Thymus (tissue), 14 donors: ENCODE measurements at places on chromosomes 12 and 14. TPM values are rescaled to one million over a fixed set of nuclear protein-coding genes. Genes with fewer than 3 reads are reported as not detected.

Gene CIROP
- total RNA-seq = 0.05 TPM

Gene NTF3
- total RNA-seq = 0.61 TPM

DNA sequence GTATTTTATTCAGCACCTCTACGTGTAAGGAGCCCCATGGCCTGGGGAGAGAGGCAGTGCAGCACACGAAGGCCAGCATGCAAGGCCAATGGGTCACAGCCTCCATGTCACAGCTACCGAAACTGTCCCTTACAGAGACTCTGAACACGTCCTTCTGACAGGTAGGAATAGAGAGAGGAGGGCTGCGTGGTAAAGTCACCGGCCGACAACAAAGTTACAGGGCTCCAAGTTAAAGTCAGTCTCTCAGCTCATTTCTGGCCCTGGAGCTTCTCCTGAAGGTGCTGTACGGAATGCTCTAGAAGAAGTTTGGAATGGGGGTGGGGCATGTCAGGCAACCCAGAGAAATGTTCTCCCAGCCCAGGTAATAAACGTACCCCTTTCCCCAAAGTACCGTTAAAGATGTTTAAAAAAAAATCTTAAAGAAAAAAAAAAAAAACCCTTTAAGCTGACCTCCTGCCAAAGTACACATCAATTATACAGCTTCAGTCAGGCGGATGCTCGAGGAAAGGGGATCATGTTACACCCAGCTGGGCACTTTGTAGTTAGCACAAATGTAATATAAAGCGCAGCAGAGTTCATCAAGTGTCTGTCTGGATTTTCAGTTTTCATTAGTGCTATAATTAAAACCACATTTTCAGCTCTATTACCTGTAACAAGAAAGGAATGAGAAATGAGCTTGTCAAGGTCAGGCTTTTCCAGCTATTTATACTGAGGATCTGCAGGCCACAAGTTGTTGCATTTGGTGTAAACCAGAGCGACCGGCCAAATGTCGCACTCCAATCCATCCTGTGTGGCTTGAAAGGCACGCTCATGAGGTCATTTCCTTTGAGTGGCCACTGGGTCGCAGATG, 53.3 kb upstream of the CDKN3 start:
- DNase-seq = no peak
- no peak overlapping the region for H3K4me3 ChIP-seq
- no peaks in the 10 kb centered on the region for H3K4me1 ChIP-seq
- peak overlapping the region; percentile 65 for H3K27ac ChIP-seq
- H3K36me3 ChIP-seq = no peaks in the 10 kb centered on the region
- H3K27me3 ChIP-seq = no peaks in the 10 kb centered on the region

DNA sequence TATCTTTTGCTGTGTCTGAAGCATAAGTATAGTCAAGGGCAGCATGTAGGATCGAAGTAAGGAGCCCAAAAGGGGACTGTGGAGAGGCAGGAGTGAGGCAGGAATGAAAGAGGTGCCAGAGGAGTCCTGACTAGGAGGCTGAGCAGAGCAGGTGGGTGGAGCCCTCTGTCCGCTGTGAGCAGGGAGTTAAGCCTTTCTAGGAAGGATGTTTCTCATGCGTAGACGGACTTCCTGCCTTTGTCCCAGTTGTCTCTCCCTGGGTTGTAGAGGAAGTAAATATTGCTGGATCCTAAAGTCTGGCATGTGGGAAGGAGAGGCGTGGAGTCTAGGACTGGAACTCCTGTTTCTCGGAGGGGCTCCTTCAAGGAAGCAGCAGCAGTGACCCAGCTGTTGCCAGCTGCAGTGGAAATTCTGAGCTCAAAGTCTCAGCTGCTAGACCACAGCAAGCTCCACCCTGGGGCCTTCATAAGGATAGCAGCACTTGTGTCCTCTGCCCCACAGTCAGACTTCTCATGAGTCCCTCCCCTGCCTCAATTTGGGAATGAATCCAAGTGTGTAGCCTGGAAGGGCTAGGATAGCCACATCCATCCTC, 44.0 kb downstream of the RBMS2 start:
- H3K4me3 ChIP-seq = no peak overlapping the region
- H3K36me3 ChIP-seq = no peaks in the 10 kb centered on the region
- DNase-seq = no peak
- H3K4me1 ChIP-seq = peaks cover 19% of the 10 kb centered on the region
- H3K27ac ChIP-seq = peak overlapping the region; percentile 43

DNA sequence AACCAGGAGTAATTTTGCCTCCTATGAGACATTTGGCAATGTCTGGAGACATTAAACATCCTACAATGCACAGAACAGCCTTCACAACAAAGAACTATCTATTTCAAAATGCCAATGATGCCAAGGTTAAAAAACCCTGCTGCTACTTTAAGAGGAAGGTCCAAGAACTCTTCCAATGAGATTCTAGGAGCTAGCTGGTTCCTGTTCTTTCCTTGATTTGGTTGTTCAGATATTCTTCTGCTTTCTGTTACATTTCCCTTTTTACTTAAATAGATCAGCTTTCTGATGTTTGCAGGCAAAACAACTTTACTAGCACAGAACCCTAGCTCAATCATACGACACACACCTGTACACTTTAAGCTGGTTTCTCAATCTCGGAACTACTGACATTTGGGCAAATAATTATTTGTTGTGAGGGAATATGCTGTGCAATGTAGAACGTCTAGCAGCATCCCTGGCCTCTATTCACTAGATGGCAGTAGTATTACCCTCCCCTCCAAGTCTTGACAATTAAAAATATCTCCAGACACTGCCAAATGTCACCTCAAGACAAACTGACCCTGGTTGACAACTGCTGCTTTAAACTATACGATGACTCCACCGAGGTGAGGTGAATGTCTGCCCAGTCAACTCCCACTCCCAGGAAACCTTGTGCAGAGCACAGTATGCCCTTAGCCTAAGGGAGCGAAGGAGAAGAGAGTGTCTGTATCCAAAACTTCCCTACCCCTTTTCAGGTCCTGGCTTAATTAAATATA, 4.4 kb downstream of the BLTP3B start:
- no peaks in the 10 kb centered on the region for H3K27me3 ChIP-seq
- H3K27ac ChIP-seq = no peak overlapping the region
- H3K4me3 ChIP-seq = no peak overlapping the region

- H3K4me1 ChIP-seq = peaks cover 10% of the 10 kb centered on the region
- no peak overlapping the region for H3K27ac ChIP-seq
- no peaks in the 10 kb centered on the region for H3K27me3 ChIP-seq
- DNase-seq = no peak
These were observed 16.6 kb upstream of the KLRF1 start for GRCh38 chr12:9810671-9811070.

Gene KIF5A
- 0.05 TPM for total RNA-seq

Gene SLC25A47
- total RNA-seq = not detected

DNA sequence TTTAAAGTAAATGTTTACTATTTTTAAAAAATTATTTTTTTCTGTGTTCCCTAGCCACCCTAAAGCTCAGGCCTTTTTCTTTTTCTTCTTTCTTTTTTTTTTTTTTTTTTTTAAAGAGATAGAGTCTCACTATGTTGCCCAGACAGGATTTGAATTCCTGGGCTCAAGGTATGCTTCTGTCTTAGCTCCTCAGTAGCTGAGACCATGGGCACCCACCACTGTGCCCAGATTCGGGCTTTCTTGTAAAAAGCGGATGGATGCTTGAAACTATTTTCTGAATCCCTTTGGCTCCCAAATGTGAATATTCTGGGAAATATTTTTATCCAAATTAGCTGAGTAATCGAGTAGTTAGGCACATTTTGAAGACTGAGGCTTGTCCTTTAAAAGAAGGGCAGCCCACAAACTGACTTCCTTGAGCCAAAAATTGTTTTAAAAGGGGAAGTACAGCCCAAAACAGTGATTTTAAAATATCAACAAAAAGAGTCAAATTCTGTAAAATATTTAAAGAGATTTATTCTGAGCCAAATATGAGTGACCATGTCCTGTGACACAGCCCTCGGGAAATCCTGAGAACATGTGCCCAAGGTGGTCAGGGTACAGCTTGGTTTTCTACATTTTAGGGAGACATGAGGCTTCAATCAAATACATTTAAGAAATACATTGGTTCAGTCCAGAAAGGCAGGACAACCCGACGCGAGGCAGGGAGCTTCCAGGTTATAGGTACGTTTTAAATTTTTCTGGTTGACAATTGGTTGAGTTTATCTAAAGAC, 28.8 kb upstream of the HIGD1C start:
- no peak overlapping the region for H3K4me3 ChIP-seq
- peaks cover 44% of the 10 kb centered on the region for H3K4me1 ChIP-seq
- no peaks in the 10 kb centered on the region for H3K27me3 ChIP-seq

Gene TAS2R20
- 0.76 TPM for total RNA-seq

Gene PSMB5
- total RNA-seq = 93.4 TPM

GRCh38 chr12:78115889-78116288, 285.2 kb downstream of the NAV3 start:
- no peaks in the 10 kb centered on the region for H3K36me3 ChIP-seq
- no peaks in the 10 kb centered on the region for H3K4me1 ChIP-seq

Gene PTCSC3
- not detected for total RNA-seq

Gene NDUFA9
- 129 TPM for total RNA-seq

- no peaks in the 10 kb centered on the region for H3K36me3 ChIP-seq
- no peaks in the 10 kb centered on the region for H3K27me3 ChIP-seq
These were observed 89.8 kb downstream of the FAR2 start for GRCh38 chr12:29238822-29239291.

DNA sequence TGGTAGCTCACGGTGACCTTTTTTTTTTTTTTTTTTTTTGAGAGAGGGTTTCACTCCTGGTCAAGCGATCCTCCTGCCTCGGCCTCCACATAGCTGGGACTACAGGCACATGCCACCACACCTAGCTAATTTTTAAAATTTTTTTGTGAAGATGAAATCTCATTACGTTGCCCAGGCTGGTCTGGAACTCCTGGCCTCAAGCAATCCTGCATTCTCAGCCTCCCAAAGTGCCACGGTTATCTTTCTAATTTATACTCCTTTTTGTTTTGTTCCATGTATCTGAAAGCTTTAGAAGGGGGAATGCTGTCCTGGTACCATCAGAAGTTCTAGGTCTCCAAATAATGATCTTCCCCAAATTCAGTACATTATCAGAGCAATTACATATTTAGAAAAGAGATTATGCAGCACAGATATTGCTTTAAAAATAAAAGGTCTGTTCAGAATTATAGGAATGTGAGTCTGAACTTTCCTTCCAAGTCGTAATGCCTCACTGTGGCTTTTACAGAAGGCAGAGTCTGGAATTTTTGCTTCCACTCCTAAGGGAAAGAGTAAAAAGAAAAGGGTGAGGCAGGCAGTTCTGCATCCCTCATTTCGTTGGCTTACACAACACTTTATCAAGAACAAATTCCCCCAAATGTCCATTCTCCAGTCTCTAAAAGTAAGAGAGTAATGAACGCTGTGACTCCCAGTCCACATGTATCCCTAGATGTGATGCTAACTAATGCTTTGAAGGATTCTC, 73.0 kb downstream of the GCH1 start:
- no peak for DNase-seq
- H3K36me3 ChIP-seq = no peaks in the 10 kb centered on the region
- no peak overlapping the region for H3K27ac ChIP-seq
- no peaks in the 10 kb centered on the region for H3K4me1 ChIP-seq
- no peaks in the 10 kb centered on the region for H3K27me3 ChIP-seq

DNA sequence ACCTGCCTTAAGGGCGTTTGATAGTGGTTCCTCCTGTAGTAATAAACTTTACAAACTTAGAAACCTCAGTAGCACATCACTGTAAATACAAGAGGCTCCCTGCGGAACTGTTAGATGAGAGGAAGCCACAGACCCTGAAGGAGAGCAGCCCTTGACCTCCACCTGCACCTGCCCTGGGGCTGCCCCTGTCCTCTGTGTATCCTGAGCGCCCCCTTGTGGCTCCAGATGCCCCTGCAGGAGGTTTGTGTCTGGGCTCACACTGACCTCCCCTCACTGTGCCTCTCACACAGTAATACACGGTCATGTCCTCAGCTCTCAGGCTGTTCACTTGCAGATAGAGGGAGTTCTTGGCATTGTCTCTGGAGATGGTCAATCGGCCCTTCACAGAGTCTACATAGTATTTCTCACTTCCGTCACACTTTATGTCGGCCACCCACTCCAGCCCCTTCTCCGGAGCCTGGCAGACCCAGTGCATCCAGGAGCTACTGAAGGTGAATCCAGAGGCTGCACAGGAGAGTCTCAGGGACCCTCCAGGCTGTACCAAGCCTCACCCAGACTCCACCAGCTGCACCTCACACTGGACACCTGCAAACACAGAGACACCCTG, 1059.8 kb downstream of the TMEM121 start:
- H3K4me3 ChIP-seq = no peak overlapping the region
- peak overlapping the region; percentile 63 for H3K27ac ChIP-seq
- no peak for DNase-seq

GRCh38 chr14:94161981-94162380, 12.1 kb upstream of the PPP4R4 start:
- no peaks in the 10 kb centered on the region for H3K27me3 ChIP-seq
- no peak for DNase-seq
- no peak overlapping the region for H3K4me3 ChIP-seq
- H3K36me3 ChIP-seq = no peaks in the 10 kb centered on the region

DNA sequence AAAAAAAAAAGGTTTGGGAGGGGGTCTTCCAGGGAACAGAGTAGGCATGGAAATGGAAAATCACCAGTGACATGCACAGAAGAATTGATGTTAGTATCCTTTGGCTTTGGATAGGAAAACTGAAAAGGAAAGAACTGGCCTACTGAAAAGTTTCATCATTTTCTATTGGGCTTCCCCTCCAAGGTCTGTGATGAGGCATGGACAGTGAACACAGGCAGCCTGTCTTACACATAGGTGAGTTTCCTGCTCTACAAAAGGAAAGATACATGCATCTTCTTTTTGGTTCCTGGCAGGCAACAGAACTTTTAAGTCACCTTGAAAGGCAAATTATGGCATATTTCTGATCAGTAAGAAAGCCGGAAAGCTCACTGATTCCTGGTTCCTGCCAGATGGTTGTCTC, 5.8 kb downstream of the BMAL2 start:
- no peaks in the 10 kb centered on the region for H3K36me3 ChIP-seq
- H3K27me3 ChIP-seq = no peaks in the 10 kb centered on the region
- no peak overlapping the region for H3K27ac ChIP-seq
- DNase-seq = no peak
- H3K4me3 ChIP-seq = no peak overlapping the region
- H3K4me1 ChIP-seq = peaks cover 3% of the 10 kb centered on the region

- DNase-seq = no peak
- no peaks in the 10 kb centered on the region for H3K27me3 ChIP-seq
- no peak overlapping the region for H3K27ac ChIP-seq
- H3K4me1 ChIP-seq = no peaks in the 10 kb centered on the region
- H3K36me3 ChIP-seq = peaks cover 7% of the 10 kb centered on the region
- H3K4me3 ChIP-seq = no peak overlapping the region
These were observed 70.1 kb downstream of the SYNE2 start for GRCh38 chr14:63922696-63923421.

Gene GPR162
- total RNA-seq = 1.4 TPM

Gene GPRC5D
- not detected for total RNA-seq

GRCh38 chr14:98347686-98348085, 924.3 kb downstream of the BCL11B start:
- no peak overlapping the region for H3K4me3 ChIP-seq
- no peaks in the 10 kb centered on the region for H3K27me3 ChIP-seq
- DNase-seq = no peak
- peaks cover 15% of the 10 kb centered on the region for H3K4me1 ChIP-seq

Gene AKAP5
- 2.2 TPM for total RNA-seq

DNA sequence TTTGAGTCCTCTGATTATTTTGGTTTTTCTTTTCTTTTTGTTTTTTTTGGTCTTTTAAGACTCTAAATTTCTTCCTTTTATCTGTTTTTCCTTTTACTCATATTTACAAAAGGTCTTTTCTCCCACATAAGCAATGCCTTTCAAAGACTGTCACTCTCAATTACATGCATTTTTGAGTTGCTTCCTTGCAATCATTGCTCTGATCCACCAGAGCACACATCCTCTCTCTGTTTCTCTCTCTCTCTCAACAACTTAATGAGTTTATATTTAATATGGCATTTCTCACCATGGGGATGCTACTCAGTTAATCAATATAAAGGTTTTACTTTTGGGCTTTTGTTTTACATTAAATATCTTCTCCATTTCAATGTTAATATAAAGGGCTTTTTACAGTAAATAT, 62.7 kb upstream of the OR10AD1 start:
- H3K36me3 ChIP-seq = no peaks in the 10 kb centered on the region
- no peak overlapping the region for H3K27ac ChIP-seq
- no peak for DNase-seq
- no peaks in the 10 kb centered on the region for H3K4me1 ChIP-seq

Gene SNX6
- 86.5 TPM for total RNA-seq
